Fibroblast of skin of right biceps (primary cell): ENCODE measurements at places on chromosomes 5 and 9.

GRCh38 chr5:26329562-26330189 is 708.7 kb downstream of the CDH9 start:
- DNase-seq: no peak

DNA sequence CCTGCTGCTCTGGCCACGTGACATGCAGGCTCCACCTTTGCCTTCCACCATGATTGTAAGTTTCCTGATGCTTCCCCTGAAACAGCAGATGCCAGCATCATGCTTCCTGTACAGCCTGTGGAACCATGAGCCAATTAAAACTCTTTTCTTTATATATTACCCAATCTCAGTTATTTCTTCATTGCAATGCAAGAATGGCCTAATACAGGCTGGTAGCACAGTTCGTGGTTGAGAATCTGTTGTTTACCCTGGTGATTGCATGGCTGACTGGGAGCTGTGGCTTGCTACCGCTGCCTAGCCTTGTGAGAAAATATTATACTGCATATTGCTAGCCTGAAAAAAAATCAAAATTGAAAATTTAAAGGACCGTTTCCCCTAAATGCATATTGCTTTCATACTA is 44.8 kb upstream of the PTPN3 start:
- no peak for DNase-seq

DNA sequence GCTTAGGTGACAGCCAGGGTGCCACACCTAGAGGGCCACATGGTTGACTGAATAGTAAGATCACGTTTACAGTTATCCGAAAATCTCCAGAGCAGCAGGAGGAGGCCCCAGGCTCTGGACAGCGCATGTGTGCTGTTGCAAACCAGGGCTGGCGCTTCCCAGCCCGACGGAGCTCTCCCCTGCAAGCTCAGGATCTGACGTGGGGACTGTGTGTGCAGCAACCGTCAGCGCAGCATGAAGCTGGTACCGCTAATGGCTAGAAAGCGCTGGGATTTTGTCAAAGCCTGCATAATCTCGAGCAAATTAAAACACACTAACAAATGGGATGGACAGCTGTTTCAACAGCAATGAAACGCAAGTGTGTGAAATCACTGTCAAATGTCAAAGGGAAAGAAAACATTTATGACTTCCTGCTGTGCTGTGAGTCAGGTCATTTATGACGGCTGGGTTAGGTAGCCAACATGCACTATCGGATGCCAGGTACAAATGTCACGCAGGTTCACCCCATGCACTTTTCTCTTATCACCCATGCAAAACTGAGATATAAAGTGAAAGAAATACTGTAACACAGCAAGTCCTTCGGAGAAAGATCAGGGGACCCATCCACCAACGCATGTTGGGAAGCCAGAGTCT is 7.5 kb downstream of the SURF4 start:
- DNase-seq: no peak

DNA sequence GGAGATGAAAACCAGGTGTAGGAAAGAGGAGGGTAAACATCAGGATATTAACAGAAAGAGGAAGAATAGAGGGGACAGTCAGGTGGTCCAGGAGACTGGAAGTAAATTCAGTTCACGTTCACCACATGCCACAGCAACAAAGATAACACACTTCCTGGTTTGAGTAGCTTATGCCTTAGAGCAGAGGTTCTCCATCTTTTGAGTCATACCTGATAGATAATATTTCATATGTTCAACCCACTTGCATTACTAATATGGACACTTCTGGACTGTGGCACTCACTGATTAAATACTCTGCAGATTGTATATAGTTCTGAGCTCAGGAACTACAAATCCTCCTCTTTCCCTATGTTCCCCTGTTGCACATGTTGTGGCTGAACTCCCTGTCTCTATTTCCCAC is 179.9 kb upstream of the NR3C1 start:
- no peak for DNase-seq

- DNase-seq: no peak
These were observed 55.9 kb downstream of the MAT2B start for GRCh38 chr5:163561339-163561738.

DNA sequence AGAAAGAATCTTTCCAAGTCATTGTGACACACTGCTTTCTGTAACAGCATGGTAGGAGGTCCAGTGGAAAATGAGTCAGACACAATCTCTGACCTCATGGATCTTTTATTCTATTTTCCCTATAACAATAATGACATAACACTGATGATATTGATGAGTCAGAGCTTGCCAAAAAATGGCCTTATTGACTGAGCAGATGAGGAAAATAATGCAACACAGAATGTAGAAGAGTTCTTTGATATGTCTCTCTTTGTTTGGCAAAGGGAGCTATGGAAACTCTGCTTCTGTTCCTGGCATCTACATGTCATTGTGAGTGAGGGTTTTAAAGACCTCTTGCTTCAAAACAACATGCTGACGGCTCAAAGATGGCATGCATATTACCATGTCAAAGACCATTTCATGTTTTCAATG is 443.1 kb upstream of the ZNF608 start:
- DNase-seq: peak; percentile 59

- no peak for DNase-seq
These were observed 128.6 kb downstream of the ASTN2 start for GRCh38 chr9:117286245-117286644.

DNA sequence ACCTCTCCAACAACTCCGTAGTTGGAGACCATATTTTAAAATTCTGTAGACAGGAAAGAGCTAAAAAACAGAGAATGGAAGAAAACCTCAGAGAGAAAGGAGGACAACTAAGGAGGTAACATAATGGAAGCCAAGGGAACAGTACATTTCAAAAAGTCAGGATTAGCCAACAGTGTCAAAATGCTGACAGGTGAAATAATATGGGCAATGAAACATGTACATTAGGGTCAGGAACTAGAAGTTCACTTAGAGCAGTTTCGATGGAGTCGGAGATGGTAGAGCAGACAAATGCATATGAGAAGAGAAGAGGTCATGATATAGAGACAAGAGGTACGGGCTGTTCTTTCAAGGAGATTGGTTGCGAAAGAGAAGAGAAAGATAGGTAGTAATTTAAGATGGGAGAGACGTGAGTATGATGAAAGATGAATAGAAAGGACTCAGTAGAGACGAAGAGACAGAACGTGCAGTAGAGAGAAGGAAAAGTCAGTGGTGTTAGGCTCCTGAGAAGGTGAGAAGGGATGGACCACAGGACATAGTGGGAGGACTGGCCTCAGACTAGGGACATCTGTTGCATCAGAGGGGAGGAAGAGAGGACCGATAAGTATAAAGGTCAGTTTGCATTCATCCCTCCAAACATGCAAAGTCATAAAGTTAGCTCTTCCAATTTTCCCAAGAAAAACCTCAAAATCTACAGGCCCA is 25.6 kb downstream of the NRG2 start:
- DNase-seq: no peak

DNA sequence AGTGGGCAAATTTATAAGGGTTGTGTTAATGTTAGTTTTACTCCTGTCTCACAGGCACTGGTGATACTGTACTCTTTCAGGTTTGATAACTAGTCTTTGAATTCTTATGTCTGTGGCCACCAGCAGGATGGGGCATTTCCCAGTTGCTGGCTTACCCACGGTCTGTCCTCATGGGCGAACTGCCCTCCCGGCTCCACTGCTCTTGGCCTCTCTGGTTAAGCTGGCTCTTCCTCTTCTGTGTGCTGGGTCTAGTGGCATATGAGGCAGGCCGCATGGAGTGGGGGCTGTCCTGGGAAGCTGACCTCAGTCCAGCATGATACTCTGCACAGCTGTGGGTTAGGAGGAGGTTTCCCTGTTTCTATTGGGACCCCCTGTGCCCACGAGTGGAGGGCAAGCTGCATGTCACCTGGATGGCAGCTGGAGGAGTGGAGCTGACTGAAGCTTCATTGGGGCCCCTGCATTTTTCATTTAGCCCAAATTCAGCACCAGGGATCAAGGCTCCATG is 19.5 kb downstream of the PHF2 start:
- no peak for DNase-seq

DNA sequence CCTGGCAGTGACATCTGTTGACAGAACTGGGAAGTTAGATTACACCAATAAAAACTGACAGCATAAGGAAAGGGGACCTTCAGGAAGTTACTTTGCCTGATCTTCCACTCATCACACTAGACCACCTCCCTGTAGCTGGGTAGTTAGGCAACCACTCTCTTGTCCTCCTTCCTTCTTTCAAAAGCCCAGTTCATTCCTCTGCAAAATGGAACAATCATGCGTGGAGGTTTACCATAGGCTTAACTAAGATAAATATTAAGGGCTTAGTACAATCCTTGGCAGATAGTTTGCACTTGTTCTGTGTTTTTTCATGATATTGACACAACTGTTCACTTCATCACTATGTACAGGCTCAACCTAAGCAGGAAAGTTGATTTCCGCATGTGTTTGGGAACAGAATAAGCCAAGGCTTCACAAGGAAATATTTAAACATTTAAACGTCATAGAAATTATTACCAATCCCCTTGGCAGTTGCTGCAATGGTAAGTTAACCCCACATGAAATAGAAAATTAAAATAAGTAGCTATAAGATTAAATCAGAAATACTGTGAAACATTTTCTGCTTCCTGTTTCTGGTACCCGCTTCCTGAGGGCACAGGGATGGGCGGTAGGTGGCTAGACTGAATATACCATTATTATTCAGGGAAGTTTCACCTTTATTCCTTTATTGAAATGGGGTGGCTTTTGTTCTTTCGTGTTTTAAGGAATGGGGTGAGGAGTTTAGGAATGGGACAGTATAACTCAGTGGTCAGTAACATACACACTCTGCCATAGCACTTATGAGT is 9.9 kb upstream of the PTGER4 start:
- no peak for DNase-seq

- DNase-seq: no peak
These were observed 73.2 kb upstream of the FSTL4 start for GRCh38 chr5:133685402-133686018.

DNA sequence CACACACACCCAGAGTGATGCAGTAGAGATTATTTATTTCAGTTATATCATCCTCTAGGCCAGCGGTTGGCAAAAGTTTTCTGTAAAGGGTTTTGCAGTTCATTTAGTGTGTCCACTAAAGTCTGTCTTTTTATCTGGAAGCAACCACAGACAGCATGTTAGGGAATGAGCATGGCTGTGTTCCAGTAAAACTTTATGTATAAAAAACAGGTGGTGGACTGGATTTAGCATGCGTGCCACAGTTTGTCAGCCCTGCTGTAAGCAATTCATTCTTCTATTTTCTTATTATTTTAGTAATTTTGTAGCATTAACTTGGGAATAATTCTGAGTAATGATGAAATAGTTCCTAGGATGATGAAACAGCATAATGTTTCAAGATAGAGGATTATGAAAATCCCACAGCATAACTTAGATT is 51.7 kb downstream of the CCNH start:
- DNase-seq: peak; percentile 50

DNA sequence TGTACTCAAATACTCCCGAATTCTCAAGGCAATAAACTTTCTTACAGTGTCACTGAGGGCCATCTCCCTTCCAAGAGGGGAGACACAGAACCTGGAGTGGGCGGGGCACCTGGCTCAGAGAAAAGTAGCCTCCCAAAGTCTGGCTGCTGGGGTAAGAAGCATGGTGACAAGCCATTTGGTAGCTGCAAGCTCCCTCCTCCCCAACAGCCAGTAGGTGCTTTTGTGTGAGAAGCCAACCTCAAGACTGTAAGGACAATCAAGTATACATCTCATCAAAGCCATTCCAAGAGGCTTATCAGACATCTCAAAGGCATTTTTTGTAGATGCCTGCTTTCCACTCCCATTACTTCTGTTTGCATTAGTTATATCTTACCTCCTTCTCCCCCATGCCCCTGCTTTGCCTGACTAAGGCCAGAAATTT is 1.4 kb downstream of the DAB2 start:
- DNase-seq: peak; percentile 55

- DNase-seq: peak; percentile 32
These were observed 28.8 kb downstream of the MLLT3 start for GRCh38 chr9:20593537-20593936.

GRCh38 chr9:129124506-129125069 is 13.4 kb downstream of the PTPA start:
- no peak for DNase-seq

DNA sequence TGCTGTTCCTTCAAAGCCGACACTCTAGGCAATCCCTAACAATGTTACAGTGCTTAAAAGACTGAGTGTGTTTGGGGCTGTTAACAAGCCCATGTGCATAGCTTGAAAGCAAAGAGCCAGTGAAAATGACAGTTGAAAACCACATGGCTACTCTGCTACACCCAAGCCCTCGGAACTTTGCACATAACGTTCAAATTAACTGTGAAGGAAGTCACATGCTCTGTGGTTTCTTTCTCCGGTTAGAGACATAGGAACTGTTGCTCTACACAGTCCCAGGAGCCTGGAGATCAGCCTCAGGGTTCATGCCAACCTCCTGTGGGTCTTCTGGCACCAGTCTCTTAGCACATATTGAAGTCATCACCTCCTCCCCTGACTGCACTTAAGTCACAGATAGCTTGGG is 51.1 kb downstream of the C9orf152 start:
- DNase-seq: peak; percentile 85

DNA sequence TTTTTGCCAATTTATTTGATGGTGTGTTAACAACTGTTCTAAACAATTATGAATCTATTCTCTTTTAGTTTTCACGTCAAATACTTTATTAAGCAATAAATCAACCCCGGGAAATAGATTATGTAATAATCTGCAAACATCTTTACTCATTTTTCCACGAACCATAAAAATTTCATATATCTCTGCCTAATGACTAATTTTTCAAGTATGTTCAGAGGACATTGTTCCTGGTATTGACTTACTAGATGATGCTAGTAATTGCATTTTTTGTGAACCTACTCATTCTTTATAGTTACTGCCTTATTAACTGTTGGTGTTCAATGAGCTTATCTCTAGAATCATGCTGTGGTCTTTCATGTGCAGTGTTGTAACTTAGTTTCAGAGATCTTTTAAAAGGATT is 41.0 kb upstream of the FBN2 start:
- DNase-seq: peak; percentile 92

DNA sequence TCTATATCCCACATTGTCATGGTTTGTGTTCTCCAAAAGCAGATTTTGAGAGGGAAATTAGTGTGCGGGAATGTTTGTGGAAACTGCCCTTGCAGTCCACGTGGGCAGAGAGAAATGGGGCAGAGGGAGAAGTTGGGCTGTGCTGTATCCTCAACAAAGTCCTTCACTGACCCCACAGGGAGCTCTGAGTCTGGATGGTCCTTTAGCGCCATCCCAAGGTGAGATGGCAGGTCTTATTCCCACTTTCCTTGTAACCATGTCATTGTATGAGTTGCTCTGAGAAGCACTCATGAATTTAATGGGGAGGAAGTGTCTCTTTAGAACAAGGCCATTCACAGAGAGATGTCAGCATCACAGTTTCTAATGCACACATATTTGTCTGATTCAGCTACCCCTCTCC is 127.1 kb downstream of the ANKRD18B start:
- DNase-seq: no peak

GRCh38 chr5:170338933-170339779 is 41.6 kb upstream of the LCP2 start:
- no peak for DNase-seq

GRCh38 chr5:61866930-61867329 is 439.1 kb upstream of the KIF2A start:
- peak; percentile 75 for DNase-seq

GRCh38 chr5:160133918-160134304 is 14.7 kb upstream of the PWWP2A start:
- DNase-seq: no peak
